ENCODE measurements at places on chromosomes 5 and 9.
A peak's percentile ranks its signal among the peaks of the same experiment; 100 is the strongest.

GRCh38 chr5:111932628-111933027 lies 175.6 kb upstream of the NREP start:
- no peak for DNase-seq

- no peak for DNase-seq
Measured at GRCh38 chr5:123429993-123430392, 6.8 kb upstream of the CEP120 start.

DNA sequence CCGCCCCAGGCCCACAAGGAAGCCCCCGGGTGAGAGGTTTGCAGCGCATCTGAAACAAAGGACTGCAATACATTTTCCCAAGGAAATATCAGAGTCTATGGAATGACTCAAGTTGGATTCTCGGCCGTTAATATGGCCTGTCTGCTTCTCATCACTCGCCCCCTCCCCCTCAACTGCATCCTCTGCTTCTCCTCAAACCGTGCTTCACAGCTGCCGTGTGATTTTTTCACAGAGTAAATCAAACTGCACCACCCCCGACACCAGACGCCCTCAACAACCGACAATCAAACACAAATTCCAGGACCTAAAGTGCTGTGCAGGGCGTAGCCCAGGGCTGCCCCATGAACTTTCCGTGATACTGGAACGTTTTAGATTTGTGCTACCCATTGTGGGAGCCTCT lies 176.9 kb downstream of the ROR2 start:
- no peak for DNase-seq

GRCh38 chr5:79413112-79413511 lies 100.8 kb downstream of the HOMER1 start:
- DNase-seq: no peak

DNA sequence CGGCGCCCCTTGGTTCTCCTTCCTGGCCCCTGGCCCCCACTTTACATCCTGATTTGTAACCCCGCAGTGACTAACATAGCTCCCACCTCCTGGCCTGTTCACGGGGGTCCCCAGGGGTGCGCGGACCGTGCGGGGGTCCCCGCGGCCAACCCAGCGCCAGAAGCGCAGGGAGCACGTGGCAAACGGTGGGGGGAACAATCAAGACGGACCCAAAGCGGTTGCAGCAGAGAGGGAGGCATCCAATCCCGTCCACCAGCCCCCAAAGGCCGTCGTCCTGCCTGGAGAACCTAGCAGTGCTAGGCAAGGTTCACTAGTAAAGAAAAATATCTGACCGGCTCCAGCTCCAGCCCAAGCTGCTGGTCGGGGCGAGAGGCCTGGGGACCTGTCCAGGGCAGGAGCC lies 201.5 kb downstream of the AUH start:
- no peak for DNase-seq

GRCh38 chr5:21919414-21920022 lies 933.6 kb downstream of the CDH12 start:
- peak; percentile 33 for DNase-seq

Measured in DMS153 (cell line).